Daoy (cell line): ENCODE measurements at places on chromosomes 2 and 18.

DNA sequence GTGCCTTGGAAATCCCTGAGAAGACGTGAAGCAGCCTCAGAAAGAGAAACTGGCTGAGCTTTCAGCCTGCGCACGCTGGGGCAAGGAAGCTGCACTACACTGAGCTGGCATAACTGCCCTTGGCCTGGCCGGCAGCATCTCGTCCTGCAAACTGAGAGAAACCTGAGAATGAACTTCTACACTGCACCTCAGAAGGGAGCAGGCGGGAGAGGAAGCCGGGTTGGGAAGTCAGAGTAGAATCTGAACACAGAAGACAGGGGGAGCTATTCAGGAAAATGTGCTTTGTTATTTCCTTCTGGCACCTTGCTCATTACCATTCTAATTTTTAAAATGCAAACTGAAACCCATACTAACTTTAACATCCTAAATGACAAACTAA, 70.9 kb downstream of the ZEB2 start:
- no peak for DNase-seq

DNA sequence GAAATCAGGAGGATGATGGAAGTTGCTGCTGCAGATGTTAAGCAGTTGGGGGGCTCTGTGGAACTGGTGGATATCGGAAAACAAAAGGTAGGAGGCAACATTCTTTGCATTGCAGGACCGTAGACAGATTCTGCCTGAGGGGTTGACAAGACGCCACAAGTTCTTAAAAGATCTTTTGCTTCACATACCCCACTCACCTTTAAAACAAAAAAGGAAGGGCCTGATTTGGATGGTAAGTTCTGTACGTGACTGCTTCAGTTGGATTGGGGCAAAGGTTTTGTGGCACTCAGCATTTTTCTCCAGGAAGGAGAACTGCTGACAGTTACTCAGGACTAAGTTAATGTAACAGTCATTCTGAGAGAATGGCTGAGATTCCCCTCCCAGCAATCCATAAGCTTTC, 5.2 kb downstream of the CNDP2 start:
- DNase-seq, result no peak

DNA sequence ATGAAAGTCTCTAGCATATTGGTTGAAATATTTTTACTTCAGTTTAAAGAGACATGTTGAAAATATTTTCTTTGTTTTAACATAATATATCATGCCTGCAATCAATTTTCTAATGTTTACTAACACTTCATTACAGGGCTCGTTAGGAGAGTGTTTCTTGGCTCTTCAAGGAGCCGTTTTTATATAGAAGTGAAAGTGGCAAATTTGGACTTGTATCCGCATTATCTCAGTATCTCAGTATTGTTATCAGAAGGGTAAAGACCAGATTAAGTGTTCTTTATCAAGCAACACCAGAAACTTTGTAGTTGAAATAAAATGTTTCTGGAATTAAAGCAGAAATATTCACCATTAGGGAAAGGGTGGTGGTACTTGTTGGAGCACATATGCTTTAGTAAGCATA, 97.8 kb downstream of the BABAM2 start:
- DNase-seq, result no peak

GRCh38 chr2:149597050-149597667, 9.6 kb upstream of the MMADHC start:
- no peak for DNase-seq

DNA sequence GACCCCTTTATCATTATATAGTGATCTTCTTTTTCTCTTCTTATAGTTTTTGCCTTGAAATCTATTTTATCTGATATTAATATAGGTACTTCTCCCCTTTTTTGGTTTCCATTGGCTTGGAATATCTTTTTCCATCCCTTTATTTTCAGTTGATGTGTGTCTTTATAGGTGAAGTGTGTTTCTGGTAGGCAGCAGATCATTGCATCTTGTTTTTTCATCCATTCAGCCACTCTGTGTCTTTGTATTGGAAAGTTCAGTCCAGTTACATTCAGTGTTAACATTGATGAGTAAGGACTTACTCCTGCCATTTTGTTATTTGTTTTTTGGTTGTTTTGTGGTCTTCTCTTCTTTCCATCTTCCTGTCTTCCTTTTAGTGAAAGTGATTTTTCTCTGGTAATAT, 133.4 kb downstream of the DIS3L2 start:
- DNase-seq, result no peak

- DNase-seq, result no peak
Observed at GRCh38 chr2:11867926-11868325, 121.5 kb downstream of the LPIN1 start.

- DNase-seq, result no peak
Observed at GRCh38 chr2:180374502-180375281, 367.6 kb upstream of the CWC22 start.

DNA sequence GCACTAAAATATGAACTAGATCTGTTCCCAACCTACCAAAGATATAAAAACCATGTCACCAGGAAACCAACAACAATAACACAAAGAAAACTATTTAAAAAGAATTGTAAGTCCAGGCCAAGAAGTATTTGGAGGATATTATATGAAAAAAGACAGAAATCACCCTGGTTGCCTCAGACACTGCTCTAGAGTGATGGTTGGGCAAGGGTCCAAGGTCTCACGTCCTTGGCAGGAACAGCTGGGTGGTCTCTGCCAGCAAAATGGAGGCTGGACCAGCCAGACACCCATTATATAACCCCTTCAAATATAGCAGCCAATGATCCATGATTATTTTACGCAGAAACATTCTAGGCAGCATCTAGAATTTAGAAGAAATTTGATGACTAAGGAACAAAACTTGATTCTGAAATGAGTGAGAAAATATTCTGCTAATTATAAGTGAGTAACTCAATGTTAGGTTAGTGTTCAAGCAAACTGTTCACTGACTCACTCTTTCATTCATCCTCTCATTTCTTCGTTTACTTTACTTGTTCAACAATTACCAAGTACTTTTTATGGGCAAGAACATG, 35.4 kb downstream of the MRPL35 start:
- DNase-seq, result no peak

- no peak for DNase-seq
Observed at GRCh38 chr18:52537261-52537660, 197.3 kb downstream of the DCC start.

DNA sequence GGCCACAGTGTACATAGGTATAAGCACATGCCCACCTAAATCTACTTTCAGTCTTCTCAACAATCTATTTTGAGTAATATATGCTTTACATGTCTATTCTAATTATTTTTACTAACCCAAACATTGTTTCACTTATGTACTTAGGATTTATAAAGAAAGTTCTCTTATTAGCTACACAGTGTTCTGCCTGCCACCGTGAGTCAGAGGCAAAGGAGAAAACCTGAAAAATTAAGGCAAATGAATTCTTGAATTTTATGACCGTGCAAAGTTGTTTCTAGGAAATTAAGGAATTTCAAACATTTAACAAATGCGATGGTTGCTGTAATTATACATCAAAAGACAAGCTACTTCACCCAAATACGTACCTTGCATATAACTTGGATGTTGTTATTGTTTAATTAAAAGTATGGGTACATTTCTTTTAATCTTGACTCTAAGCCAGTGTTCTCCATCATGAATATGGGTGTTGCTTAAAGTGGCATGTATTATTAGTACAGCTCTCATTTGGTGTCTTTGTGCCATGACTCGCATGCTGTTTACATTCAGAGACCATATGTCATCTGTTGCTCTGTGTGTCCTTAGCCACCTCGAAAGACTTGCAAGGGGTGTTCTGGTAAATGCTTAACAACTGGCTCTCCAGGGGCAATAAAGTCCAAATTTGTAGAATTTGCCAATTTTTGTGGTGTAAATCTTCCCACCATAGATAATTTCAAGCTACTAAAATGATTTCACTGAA, 154.3 kb upstream of the FN1 start:
- DNase-seq, result peak; percentile 15

DNA sequence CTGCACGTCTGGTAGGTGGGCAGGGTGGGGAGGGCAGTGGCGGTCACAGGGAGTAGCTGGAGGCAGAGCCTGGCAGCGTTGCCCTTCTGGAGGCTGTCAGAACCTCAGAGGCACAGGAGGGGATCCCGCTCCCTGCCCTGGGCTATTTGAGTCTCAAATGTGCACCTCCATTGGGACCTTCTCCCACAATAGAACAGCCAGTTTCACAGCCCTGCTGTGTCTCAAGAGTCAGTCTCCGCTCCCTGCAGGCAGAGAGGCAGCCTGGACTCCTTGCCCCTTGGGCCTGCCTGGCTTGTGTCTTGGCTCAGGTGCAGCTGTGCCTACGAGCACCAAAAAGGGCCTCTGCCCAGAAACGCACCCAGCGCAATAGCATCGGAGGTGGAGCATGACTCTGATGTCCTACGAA, 57.4 kb downstream of the FAM168B start:
- DNase-seq, result no peak

GRCh38 chr2:866009-866680, 84.5 kb upstream of the SNTG2 start:
- peak; percentile 19 for DNase-seq

GRCh38 chr2:167790781-167791450, 456.5 kb downstream of the STK39 start:
- DNase-seq, result no peak

GRCh38 chr2:237734905-237735623, 63.5 kb upstream of the RBM44 start:
- no peak for DNase-seq

DNA sequence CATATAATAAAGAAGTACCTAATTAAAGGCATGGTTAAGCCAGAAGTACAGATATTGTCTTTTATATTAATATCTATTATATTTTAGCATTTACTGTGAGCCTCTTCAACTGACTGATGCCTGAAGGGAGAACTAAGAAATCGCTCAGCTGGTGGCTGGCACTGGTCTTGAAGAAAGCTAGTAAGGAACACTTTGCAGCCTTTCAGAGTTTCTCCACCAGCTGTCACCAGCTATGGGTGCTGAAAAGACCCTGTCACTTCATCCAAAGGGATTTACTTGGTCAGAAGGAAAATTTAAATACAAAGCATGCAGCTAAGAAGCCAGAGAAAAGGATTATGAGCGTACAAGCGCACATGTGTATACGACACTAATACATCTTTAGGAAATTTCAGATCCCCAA, 525.9 kb downstream of the TMEM182 start:
- no peak for DNase-seq
